T-helper 1 cell (primary cell): ENCODE measurements at places on chromosomes 2 and 18.

- DNase-seq, result peak; percentile 9
Measured at GRCh38 chr2:69804416-69804815, 25.0 kb upstream of the GMCL1 start.

GRCh38 chr2:188808947-188809355, 165.2 kb upstream of the COL3A1 start:
- no peak for DNase-seq

DNA sequence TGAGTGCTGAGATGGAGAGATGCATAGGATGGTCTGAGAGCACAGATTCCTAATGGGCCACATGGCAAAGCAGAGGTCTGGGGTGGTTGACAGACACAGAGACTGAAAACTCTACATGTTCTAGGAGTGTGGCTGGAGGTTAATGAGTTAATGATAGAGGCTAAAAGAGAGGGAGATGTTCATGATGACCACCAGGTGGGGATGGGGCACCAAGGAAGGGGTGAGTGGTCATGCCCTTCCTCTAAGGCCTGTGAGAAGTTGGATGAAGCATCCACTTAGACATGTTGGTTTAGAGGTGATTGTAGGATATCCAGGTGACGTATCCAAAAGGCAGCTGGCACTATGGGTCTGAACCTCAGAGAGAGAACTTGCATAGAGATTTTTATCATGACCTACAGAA, 102.1 kb downstream of the LRP2 start:
- no peak for DNase-seq

DNA sequence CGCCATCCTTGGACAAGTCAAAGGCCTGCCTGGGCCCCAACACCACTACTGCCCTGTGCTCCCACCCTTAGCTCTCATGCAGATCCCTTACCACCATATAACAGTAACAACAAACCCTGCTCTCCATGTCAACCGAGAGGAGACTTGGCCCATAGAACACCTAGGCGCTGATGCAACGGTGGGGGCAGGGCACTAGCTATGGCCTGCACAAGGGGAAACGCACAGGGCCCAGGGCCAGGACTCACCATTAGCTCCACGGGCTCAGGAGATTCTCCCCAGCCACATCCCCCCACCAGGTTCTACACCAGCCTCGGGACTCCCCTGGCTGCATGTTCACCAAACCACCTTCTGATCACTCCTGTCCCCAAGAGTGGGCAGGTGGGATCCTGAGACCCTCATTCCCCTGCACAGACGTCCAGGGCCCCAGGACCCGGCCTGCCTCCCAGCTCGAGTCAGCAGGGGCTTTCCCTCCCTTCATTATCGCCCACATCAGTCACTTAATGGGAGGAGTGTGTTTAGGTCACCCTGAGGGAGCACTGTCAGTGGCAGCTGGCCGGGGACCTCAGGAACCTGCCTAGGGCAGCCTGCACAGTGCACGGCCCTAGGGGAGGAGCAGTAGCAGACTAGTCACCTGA, 29.3 kb downstream of the ANKMY1 start:
- no peak for DNase-seq

DNA sequence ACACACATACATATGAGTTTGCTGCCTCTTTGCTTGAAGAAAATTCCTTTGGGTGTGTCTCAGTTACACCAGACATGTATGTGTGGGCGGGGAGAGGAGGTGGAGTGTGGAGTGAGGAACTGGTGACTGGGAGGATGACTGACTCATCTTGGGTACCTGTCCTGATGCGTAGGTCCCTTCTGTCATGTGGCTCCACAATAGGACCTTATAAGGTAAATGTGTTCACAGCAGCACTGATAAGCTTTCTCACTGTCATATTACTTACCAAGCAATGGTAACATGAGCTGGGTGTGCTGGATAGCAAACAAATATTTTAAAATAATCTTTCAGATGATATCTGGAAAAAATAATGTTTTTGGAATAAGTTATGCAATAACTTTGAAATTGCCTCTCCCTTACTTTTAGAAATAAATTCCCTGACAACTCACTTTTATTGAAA, 45.1 kb downstream of the SLC9A2 start:
- DNase-seq, result no peak

DNA sequence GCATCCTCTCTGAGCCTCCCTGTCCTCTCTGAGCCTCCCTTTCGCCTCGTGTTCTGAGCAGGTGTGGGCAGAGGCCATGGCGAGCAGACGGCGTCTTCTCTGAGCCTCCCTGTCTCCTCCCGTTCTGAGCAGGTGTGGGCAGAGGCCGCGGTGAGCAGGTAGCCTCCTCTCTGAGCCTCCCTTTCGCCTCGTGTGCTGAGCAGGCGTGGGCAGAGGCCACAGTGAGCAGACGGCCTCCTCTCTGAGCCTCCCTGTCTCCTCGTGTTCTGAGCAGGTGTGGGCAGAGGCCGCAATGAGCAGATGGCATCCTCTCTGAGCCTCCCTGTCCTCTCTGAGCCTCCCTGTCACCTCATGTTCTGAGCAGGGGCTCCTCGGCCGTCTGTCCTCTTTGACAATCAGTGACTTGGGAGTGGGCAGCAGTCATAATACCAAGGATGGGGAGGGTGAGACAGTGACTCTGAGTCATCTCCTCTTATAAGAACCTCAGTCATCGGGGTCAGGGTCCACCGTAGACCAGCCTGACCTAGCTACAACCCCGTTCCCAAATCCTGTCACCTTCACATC, 395.1 kb upstream of the SALL3 start:
- DNase-seq, result no peak

DNA sequence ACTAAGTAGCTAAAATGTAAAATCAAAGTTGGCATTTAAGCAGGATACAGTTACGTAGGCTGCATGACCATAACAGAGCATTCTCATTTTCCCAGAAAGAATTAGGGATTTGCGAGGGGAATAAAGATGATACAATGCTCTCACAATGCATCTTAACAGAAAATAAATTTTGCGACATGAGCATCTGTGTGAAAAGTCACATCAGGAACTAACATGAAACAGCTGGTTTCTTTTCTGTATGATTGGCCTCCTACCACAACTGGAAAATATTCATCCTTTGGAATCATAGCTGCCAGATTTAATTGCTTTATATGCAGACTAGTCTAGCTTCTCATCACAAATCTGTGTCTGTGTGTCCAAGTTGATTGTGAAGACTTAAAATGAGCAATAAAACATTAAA, 66.0 kb downstream of the KCTD18 start:
- DNase-seq, result no peak
